ENCODE measurements at places on chromosomes 1 and 21. TPM values are rescaled to one million over a fixed set of nuclear protein-coding genes. Genes with fewer than 3 reads are reported as not detected.

DNA sequence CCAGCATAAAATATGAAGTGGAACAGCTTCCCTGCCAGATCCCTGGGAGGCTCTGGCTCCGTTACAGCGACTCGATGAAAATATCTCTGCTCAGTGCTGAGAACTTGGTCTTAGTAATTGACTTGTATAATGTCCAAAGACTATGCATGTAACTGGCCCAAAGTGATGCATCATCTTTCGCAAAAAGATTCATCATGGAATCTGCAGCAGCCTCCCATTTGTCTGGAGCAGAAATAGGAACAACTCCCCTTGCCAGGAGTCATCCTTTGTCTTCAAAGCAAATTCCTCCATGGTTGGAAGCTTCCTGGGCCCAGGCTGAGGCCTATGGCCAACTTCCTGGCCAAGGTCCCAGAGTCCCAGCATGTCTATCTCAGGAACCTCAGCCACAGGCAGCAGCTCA, 16.9 kb upstream of the SLC6A17 start:
- DNase-seq = no peak

DNA sequence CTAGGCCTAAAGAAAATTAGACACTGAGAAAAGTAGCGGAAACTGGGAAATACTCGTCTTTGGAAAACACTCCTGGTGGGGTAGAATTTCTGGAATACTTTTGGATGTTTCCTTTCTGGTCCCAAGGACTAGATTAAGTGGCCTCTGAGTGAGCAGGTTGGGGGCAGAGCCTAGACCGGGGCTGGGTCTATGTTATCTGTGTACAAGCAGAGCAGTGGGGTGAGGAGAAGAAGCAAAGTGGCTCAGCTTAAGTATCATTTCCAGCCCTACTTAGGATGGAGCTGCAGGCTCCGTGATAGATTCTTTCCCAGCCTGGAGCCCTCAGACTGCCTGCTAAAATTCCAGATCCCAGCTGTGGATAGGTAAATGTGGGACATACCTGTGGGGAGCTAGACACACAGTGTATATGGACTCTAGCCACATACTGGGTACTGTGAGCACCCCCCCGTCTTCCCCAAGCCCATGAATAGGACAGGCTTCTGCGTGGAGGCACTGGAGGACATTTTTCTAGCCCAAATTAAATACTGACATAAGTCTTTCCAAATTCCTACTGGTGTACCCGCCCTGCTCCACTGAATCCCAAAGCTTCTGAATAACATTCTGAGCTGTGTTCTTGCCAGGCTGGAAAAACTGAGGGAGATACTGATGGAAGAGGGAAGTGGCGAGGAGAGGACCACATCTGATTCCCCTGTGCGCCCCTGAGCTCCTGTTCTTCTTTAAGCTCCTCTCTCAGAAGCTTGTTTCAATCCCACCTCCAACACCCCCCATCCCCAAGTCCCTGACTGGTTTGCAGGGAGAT, 6.8 kb downstream of the FMOD start:
- no peak for DNase-seq

RBM11 gene
- total RNA-seq = 1.4 TPM

- DNase-seq = no peak
These were observed 31.5 kb downstream of the GPR52 start for GRCh38 chr1:174479281-174479680.

GRCh38 chr1:181010789-181011188, 11.9 kb downstream of the STX6 start:
- no peak for DNase-seq
